Activated CD4-positive, alpha-beta memory T cell treated with anti-CD3 and anti-CD28 coated beads for 36 hours (primary cell): ENCODE measurements at places on chromosomes 6 and 20. TPM values are rescaled to one million over a fixed set of nuclear protein-coding genes. Genes with fewer than 3 reads are reported as not detected.

- no peak for DNase-seq
Observed at GRCh38 chr6:41642090-41642959, 4.1 kb downstream of the MDFI start.

DNA sequence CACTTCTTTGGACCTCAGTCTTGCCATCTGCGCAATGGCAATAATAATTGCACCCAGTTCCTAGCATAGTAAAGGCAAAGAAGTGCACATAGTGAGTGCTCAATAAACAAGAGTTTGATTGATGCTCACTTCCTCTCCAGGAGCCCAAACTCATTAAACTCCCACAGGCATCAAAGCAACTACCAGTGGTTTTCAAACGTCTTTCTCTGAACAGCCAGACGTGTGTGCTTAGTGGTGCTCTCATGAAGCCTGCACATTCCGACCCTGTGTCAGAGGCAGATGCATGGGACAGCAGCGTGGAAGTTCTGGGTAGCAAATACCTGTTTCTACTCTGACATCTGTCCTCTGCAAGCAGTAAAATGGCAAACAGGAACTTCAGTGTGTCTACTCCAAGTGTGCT lies 146.3 kb upstream of the MAFB start:
- DNase-seq: no peak

DNA sequence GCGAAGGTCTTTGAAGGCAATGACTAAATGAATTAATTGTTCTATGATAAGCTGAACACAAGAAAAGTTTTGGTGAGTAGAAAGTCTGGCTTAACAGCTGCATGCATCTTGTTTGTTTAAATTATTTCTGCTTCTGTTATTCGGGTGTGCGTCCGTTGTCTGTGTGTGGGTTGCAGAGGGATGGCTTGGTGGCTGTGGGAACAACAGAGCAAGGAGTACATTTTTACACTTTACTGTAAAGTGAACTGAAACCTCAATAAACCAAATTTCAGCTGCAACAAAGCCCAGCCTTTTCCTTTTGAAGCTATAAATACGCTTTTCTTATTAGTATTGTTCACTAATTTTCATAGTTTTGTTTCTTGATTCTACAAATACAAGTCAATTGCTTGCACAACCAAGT lies 3.5 kb upstream of the LAMP5 start:
- DNase-seq: no peak

The MROH8 gene
- 1.8 TPM for total RNA-seq

- DNase-seq: no peak
Observed at GRCh38 chr6:45815466-45816125, 200.1 kb downstream of the CLIC5 start.

GRCh38 chr6:76435174-76435573 lies 362.7 kb upstream of the IMPG1 start:
- no peak for DNase-seq

- no peak for DNase-seq
Observed at GRCh38 chr6:124557873-124558272, 404.4 kb upstream of the RNF217 start.

DNA sequence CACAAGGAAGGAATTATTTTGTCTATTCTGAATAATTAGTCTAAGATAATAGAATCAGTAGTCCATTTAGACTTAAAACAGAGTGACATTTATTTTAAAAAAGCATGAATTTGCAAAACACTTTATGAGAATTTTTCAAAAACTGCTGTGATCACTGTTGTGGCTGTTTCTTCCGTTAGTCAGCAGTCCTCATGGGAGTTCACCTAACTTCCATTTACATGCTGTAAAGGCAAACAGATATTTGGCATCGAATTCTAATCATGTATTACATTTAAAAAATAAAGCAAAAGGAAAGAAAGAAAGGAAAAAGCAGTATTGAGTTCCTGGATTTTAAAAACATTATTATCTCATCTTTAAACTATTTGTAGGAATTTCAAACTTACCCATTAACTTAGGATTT lies 111.8 kb downstream of the MTHFD1L start:
- DNase-seq: no peak

DNA sequence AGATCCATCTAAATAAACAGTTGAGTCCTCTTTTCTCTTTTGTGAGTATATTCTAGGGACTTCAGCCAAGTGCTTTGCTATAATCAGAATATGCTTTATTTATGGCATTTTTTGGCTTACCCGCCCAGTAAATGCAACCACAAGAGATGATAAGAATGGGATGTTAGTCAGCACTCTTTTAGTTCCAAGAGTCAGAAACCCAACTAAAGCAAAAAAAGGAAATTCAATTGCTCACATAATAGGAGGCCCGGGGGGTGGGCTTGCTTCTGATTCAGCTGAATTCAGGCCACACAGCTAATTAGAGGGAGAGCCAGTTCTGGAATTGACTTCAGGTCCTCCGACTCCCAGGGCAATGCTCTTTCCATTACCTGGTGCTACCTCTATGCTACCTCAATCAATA lies 250.6 kb downstream of the FARS2 start:
- no peak for DNase-seq

The RRP36 gene
- 55.6 TPM for total RNA-seq

DNA sequence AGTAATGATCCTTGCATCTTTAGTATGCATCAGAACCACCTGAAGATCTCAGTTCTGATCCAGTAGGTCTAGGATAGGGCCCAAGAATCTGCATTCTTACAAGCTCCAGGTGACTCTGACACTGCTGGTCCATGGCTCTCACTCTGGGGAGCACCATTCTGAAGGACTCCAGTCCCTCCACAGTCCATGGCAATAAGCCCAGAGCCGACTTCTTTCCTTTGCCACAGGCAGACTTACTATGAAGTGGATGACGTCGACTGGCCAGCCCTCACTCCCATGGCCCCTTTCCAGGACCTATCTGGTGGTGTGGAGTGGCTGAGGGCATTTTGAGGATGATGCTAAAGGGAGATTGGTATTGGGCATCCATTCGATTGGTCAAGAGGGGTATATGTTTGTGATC lies 21.8 kb upstream of the LY86 start:
- DNase-seq: no peak

DNA sequence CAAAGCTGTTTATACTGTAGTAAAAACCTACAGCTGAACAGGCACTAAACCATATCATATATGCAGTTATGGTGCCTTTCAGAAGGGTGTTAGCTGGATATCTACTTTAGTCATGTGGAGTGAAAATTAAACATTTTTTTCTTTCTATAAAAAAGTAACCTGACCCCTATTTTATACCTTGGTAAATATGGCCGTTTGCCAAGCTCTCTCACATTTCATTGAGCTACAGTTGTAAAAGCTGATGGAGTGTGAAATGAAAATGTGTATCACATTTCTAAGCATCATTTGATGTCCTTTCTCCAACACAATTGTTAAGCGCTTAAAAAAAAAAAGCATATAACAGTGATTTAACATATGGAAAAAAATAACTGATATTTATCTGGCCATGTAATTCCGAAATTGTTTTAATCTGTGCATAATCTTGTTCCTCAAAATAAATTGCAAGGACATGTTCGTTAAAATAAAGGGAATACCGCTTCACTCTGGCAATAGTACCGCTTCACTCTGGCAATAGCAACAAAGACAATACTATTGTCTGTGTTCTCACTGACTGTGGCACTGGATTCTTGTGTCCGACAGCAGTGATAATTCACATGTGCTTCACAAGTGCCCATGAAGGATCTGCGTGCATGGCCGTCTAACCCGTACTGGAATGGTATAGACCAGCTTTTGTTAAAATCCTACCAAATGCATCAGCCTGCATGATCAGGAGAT lies 391.8 kb upstream of the SOX4 start:
- no peak for DNase-seq

The SIRPB2 gene
- total RNA-seq: not detected

- peak; percentile 65 for DNase-seq
Observed at GRCh38 chr6:137167702-137168377, 5.6 kb downstream of the IL22RA2 start.

- no peak for DNase-seq
Observed at GRCh38 chr6:63493557-63493956, 78.7 kb upstream of the LOC128125822 start.

DNA sequence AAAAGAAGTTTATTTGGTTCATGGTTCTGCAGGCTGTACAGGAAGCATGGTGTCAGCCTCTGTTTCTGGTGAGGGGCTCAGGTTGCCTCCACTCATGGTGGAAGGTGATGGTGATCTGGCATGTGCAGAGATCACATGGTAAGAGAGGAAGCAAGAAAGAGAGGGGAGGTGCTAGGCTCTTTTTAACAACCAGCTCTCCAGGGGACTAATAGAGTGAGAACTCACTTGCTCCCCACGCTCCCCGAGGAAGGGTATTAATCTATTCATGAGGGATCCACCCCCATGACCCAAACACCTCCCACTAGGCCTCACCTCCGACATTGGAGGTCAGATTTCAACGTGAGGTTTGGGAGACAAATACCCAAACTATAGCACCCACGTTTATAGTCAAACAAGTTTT lies 4.0 kb upstream of the GJB7 start:
- DNase-seq: no peak
